NCI-H524 (cell line): ENCODE measurements at places on chromosomes 4 and X.

DNA sequence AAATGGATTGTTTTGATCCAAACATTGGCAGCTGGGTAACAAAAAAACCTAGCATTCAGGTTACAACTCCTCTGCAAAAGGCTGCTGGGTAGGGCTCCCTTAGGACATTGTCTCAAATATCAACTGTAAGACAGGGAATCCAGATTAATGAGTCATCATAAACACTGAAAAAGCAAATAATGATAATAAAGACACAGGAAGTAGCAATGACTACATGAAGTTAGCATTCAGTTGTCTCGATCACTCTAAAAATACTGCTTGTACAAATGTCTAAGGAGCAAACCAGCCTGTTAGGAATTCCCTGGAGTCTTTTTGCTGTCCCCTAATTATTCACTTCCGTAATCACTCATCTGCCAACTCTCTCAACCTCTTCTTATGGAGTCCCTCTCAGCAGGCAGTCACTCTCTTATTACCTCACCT, 259.2 kb downstream of the GPC3 start:
- peak; percentile 45 for DNase-seq

DNA sequence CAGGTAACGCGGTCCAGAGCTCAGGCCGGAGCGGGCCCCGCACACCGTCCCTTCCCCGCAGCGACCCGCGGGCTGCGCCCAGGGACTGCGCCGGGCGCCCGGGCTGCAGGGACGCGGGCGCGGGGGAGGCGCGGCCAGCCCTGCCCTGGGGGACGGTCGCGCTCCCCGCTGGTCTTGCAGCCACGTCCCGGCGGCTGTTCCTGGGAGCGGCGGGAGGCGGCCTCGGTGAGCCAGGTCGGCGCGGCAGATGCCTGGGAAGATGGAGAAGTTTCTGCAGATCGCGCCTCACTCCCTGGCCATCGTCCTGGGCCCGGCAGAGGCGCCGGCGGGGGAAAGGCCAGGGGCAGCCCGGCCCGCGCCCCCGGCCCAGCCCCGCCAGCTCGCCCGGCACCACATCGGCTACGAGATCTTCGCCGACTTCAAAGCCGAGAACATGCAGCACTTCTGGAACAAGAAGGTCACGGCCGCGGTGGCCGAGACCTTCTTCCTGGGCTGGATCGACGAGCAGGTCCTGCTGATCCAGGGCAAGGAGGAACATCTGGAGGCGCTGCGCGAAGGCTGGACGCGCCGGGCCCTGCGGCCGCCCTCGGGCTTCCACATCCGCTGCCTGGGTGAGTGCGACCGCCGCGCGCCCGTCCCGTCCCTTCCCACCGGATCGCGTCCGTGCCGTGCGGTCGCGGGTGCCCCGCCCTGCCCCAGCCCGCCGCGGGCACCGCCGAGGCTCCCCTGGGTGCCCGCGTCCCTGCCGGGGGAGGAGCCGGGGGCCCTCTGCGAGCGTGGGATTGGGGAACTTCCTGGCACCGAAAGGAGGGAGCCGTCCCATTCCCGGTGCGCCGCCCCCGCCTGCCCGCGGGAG, 107.4 kb upstream of the STOX2 start:
- peak; percentile 11 for DNase-seq

DNA sequence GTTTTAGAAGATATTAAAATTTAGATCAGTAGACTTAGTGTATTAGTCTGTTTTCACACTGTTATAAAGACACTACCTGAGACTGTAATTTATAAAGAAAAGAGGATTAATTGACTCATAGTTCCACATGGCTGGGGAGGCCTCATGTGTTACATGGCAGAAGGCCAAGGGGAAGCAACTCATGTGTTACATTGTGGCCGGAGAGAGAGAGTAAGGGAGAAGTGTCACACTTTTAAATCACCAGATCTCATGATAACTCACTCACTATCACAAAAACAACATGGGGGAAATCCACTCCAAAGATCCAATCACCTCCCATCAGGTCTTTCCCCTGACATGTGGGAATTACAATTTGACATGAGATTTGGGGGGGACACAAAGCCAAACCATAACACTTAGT, 1159.7 kb upstream of the PCDH7 start:
- peak; percentile 24 for DNase-seq

GRCh38 chr4:108044951-108045686, 55.4 kb downstream of the HADH start:
- DNase-seq: no peak

- peak; percentile 26 for DNase-seq
Measured at GRCh38 chrX:83845397-83845796, 15.5 kb upstream of the CYLC1 start.

DNA sequence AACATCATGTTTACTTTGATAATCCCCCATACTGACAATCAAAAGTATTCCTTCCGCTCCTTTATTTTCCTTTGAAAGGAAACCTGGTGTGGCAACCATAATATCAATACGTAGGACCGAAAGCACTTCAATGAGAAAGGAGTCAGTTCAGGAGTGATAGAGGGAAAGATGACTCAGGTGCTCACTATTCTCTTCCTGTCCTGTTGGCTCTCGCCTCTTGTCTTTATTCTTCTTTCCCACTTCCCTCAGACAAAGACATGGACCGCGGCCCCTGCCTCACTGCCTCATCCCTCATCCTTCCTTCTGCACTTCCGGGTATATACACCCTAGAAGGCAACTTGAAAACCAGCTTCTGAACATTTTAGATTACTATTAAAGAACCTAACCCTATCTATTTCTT, 49.8 kb upstream of the TNIP3 start:
- no peak for DNase-seq

DNA sequence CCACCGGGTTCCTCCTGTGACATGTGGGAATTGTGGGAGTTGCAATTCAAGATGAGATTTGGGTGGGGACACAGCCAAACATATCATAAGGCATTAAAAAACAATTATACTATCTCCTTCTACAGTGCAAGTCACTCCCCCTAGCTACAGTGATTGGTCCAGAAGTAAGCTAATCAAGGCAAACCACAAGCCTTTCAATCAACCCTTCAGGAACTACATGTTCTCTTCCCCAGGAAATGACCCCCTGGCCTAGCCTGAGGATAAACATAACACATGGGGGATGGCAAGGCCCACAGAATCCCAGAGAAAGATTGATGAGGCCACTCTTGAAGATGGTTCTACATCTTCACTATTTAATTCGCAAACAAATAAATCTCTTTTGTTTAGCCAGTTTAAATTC, 25.2 kb upstream of the FAM241A start:
- no peak for DNase-seq

DNA sequence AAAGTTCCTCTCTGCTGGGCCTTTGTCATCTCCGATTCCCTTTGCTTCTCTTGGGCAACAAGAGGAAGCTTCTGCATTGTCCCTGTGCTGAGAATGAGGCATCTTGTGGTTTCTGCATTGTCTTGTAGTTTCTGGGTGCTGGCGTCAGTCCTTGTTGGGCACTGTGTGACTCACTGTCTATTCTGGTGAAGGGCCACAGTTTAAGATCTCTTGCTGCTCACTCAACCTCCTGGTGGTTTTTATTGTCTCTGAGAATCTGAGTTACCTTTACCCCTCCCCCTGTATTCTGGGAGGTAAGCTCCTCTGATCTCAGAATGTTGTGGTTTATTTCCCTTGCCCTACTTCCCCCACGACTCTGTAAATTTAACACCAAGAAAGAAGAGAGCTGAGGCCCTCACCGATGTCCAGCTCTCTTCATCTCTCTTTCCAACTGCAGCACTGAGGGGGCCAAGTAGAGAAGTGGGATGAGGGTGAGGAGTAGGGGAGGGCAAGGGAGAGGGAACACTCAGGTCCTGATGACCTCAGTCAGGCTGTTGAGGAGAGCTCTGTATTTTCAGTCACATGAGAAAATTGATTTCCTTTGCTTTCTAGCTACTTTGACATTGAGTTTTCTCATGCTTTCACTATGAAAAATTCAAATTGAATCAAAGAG, 441.6 kb upstream of the PITX2 start:
- DNase-seq: no peak

- no peak for DNase-seq
Measured at GRCh38 chrX:1422135-1422465, 30.2 kb upstream of the SLC25A6 start.

DNA sequence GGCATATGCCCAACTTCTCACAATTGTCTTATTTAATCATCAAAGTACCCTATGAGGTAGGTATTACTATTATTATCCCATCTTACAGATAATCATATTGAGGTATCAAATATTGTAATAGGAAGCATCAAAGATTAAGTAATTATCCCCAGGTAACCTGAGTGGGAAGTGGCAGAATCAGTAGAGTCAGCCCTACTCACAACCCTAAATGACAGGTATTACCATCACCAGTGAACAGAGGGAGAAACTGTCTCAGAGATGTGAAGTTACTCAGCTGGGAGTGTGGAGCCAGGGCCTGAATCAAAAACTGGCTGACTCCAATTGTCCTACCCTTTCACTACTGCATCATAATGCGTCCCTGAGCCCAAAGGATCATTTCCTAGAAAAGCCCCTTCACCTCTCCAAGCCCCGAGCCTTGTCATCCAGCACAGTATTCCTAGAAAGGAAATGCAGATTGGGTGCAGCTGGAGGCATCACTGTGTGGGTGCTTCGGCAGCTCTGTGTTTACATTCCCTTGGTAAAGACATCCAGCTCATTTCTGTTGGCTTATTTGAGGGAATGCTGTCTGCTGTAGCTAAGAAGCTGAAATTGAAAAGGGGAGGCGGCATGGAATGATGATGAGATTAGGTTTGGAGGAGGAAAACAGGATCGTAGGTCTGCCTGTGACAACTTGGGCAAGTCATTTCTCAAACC, 72.8 kb downstream of the DHX15 start:
- DNase-seq: no peak

GRCh38 chr4:184287697-184288255, 70.1 kb upstream of the ENPP6 start:
- no peak for DNase-seq

GRCh38 chrX:21933077-21933476, 7.4 kb upstream of the SMS start:
- DNase-seq: no peak

DNA sequence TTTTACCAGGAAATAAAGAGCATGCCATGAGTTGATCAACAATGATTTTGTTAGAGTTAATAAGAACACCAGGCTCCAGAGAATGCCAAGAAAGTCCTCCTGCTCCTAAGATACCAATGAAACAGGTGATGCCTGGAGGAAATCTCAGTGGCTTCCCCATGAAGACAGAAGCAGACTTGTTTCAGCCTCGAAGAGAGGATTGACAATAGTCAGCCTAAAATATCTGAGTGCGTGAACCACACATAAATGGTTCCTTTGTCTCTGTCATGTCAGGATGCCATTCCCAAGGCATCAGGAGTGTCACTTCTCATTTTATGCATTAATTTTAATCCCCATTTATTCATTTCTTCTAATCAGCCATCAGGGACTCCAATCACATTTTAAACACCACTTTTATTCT, 69.6 kb downstream of the PHOX2B start:
- no peak for DNase-seq

DNA sequence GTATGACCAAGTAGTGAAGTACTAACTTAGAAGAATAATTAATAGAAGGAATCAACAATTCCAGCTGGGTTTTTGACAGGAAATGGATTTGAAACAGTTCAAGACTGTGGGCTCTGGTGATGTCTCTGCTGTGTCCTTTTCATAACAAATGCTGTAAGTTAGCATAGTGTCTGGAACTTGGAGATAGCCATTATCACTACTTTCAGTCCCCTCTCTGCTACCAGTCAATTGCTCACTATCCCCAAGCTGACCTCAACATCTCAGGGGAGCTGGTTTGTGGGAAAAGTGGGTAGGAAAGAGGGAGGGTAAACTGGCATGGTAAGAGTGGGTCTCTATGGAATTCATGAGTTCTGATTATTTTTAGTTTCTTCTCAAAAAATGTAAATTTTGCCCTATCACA, 231.4 kb upstream of the MID1 start:
- no peak for DNase-seq

GRCh38 chrX:18151649-18152048, 69.0 kb downstream of the BEND2 start:
- no peak for DNase-seq

DNA sequence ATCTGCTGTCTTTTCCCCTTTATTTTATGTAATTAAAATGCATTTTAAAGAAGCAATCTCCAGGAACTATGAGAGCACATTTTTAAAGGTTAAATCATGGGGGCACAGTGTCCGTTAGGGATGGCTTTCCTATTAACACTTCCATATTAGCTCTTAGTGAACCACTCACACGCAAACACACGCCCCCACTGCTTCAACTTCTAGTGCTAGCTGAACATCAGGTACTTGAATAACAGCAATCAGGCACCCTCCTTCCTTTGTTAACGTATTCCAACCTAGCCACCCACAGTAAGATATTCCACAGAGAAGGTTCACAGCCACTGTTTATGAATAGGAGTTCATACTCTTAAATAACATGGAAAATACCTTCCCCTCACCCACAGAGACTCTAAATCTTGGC, 9.3 kb downstream of the TMEM255A start:
- peak; percentile 26 for DNase-seq
